ENCODE measurements at places on chromosomes 1 and 21. TPM values are rescaled to one million over a fixed set of nuclear protein-coding genes. Genes with fewer than 3 reads are reported as not detected.

DNA sequence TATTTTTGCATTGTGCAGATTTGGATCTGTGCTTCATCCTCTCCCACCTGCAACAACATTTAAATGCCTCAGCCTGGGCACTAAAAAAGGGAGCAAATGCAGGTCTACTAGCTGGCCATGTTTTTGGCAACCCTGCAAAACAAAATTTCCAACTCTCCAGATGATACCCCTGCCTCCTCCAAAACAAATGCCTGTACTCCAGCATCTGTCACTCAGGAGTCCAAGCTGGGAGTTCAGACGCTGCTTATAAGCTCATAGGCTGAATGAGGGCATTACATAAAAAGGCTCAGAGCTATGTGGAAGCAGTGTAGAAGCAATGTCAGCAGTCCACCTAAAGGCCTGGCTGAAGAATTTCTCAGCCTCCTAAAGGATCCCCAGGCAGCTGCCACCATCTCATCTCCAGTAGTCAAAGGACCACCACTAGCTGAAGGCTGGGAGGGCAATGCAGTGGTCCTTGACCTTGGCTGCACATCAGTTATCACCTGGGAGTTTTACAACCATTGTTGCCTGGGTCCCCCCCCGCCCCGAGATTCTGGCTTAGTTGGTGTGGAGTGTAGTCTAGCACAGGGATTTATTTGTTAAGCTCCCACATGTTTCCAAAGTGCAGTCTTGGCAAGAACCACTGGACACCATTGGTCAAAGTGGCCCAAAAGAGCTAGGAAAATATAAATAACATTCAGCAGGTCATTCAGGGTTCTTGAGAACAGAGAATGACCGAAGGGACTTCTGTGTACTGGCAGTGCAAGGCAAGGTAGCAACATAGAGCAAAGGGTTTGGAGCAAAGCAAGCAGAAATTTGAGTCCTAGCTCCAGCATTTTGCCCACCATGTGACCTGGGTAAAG, 57.2 kb downstream of the ITPKB start:
- no peak overlapping the region for H3K4me3 ChIP-seq
- no peaks in the 10 kb centered on the region for H3K36me3 ChIP-seq
- peaks cover 14% of the 10 kb centered on the region for H3K4me1 ChIP-seq
- H3K27ac ChIP-seq, result no peak overlapping the region
- no peaks in the 10 kb centered on the region for H3K27me3 ChIP-seq
- DNase-seq, result no peak

DNA sequence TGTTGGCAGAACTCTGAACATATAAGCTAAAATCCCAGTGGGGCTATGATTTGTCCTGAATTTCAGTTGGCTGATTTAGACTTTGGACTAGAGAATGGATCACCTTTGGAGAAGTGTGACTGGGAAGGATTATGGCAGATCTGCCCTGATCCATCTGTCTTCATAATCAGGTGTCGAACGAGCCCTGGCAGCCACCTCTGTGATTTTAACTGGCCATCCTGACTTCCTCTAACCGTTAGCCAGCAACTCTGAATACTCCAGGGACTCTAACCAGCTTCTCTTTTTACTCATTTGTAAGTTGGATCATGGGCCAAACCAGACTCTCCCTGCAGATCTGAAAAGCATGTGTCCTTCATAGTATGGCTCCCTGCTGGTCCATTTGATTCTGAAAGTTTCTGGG, 32.0 kb downstream of the ACTN2 start:
- no peaks in the 10 kb centered on the region for H3K27me3 ChIP-seq
- H3K4me1 ChIP-seq, result no peaks in the 10 kb centered on the region
- no peaks in the 10 kb centered on the region for H3K36me3 ChIP-seq

TRNP1 gene
- 24.1 TPM for total RNA-seq

- no peak overlapping the region for H3K4me3 ChIP-seq
- peak overlapping the region; percentile 31 for H3K27ac ChIP-seq
- no peaks in the 10 kb centered on the region for H3K27me3 ChIP-seq
These were observed 67.3 kb downstream of the NOS1AP start for GRCh38 chr1:162136760-162137159.

SLC5A3 gene
- total RNA-seq, result 8.8 TPM

DNA sequence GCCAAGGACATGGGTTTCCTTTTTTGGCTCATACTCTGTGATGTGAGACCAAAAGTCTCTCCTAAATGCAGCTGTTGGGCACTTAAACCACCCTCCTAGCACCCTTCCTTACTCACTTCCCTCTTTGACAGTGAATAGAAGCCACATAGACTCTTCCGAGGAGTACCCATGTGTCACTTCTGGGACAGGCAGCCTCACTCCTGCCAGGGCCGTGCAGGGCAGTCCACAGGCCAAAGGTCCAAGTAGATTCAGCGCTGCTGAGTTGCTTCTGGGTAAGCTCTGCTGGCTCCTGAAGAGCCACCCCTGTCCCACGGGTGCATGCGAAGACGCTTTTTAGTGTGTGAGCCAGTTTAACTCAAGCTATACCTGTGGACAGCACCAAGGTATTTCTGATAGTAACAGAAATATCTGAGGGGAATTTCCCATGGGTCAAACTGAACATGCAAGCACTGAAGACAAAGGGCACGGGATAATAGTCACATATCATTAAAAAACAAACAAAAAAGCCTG, 36.8 kb upstream of the BMP8B start:
- no peak overlapping the region for H3K27ac ChIP-seq
- no peak overlapping the region for H3K4me3 ChIP-seq
- no peaks in the 10 kb centered on the region for H3K36me3 ChIP-seq
- DNase-seq, result peak; percentile 71

ZZZ3 gene
- 28.2 TPM for total RNA-seq

- no peak overlapping the region for H3K27ac ChIP-seq
- DNase-seq, result no peak
These were observed 2.1 kb downstream of the COL6A2 start for GRCh38 chr21:46100020-46100419.
